Stimulated activated CD8-positive, alpha-beta memory T cell treated with anti-CD3 and anti-CD28 coated beads, Interleukin-15, amount 100 ng/mL, for 24 hours (primary cell): ENCODE measurements at places on chromosomes 1 and 21.

DNA sequence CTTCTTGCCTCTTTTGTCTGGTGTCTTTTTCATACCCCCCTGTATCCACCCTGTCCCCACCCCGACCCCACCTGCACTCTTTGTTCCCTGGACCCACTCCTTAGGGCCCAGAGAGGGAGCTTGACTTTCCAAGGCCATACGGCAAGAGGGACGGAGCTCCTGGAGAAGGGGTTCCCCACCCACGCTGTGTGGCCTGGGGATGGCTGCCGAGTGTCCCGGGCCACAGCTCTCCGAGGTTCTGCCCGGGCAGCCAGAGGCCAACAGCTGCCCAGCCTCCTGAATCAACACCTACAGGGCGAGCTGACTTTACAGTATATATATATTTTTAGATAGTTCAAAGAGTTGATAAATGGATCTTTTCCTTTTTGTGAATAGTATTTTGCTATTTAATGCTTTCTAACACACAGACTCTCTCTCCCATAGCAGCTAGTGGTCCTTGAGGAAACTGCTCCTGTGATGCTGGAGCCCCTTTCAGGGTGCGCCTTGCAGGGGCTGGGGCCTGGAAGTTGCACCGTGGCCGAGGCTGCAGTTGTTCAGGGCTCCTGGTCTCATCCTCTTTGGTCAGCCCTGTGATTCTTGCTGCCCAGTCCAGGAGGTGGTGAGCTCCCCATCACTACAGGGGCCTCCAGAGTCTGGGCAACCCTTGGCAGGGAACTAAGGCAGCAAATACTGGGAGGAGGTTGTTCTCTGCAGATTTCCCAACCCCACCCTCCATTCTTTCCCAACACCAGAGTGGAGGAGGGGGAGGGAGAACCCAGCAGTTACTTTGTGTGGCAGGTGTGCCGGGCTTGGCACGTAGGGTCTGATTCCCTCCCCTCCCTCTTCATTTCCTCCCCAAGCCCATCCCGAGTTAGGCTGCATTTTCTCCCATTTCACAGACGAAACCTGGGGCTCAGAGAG lies 321.6 kb downstream of the PTPRU start:
- DNase-seq = no peak

- DNase-seq = no peak
Measured at GRCh38 chr1:240621249-240621648, 9.3 kb upstream of the GREM2 start.

GRCh38 chr1:114097109-114097508 lies 56.6 kb downstream of the SYT6 start:
- no peak for DNase-seq

DNA sequence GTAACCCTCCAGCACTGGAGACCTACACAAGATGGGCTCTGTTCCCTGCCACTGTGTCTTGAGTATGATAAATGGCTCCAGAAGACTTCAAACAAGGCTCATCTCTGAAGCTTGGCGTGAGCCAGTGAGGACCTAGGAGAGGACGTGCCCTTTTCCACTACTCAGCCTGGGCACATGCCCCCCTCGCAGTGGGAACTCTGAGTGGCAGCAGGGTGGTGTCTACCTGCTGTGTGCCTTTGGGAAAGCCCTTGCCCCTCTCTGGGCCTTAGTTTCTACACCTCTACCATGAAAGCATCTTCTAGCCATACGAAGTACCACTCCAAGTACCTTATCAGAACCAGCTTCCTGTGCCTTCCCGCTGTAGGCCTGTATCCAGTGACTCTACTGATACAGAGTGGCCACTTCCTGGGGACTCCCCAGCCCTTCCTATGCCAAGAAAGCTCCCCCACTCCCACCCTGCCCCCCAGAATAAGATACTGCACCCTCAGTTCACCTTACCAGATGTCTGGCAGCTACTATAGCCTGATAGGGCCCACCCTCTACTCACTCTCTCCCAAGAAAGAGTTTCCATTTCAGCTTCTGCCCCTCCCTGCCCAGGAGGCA lies 3.1 kb upstream of the MOB3C start:
- DNase-seq = no peak

- no peak for DNase-seq
Measured at GRCh38 chr21:32909393-32909792, 116.3 kb upstream of the OLIG2 start.

GRCh38 chr1:244659694-244660093 lies 6.8 kb downstream of the DESI2 start:
- no peak for DNase-seq

GRCh38 chr1:16989676-16990391 lies 9.4 kb upstream of the MFAP2 start:
- no peak for DNase-seq

DNA sequence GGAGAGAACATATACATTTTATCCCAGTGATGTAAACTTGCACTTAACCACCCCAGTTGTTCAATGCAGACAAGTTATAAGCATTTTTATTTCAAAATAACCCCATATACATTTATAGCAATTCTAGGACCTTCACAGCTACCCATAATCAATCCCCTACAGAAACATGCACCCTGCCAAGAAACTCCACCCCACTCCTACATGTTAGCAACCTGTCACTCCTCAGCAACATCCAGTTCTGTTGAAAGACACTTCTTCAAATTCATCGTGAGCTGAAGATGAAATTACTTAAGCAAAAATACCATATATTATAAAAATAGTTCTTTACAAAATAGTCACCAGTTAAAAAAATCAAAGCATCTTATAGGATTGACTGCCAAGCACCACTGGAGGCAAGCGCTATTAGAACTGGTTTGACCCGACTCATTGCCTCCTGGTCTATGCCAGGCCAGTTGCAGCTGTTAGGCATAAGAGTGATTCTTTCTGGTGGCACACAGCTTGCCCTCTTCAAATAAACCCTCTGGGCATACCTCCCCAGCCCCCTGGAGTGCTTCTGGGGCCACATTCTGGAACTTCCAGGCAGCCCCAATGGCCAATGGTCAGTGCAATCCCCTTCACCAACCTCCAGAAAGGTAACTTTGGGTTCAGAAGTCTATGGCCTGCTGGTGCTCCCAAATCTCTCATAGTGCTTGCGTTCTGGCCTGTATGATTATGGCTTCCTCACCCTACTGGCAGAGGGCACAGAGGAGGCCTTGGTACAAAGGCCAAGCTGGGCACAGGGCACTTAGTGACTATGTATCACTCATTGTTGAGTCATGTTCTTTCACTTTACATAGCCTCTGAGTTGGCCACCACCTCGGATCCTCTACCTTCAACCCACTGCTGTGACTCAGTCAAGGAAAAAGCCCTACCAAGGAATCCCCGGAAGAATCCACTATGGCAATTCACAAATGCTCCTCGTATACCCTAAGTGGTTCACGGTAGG lies 72.2 kb upstream of the RALGPS2 start:
- no peak for DNase-seq

- DNase-seq = no peak
Measured at GRCh38 chr1:79497193-79497773, 490.8 kb upstream of the ADGRL4 start.

DNA sequence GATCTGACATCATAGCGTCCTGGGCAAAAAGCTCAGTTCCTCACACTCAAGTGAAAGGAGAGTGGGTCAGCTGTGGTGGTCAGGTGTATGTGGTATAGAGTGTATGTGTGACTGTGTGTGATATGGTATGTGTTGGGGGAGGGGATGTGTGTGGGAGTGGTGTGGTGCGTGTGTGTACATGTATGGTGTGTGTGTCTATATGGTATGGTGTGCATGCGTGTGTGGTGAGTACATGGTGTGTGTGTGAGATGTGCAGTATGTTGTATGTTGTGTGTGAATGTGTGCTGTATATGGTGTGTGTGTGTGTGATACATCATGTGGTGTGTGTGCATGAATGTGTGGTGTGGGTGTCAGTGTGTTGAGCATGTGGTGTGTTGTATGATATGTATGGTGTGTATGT lies 20.9 kb downstream of the FAM3B start:
- DNase-seq = no peak

- no peak for DNase-seq
Measured at GRCh38 chr1:61620536-61620935, 104.4 kb downstream of the TM2D1 start.

GRCh38 chr1:202264300-202264699 lies 70.7 kb downstream of the LGR6 start:
- no peak for DNase-seq

- DNase-seq = no peak
Measured at GRCh38 chr1:168589167-168589566, 12.8 kb downstream of the XCL1 start.

- DNase-seq = no peak
Measured at GRCh38 chr1:10968411-10968826, 44.0 kb upstream of the TARDBP start.

DNA sequence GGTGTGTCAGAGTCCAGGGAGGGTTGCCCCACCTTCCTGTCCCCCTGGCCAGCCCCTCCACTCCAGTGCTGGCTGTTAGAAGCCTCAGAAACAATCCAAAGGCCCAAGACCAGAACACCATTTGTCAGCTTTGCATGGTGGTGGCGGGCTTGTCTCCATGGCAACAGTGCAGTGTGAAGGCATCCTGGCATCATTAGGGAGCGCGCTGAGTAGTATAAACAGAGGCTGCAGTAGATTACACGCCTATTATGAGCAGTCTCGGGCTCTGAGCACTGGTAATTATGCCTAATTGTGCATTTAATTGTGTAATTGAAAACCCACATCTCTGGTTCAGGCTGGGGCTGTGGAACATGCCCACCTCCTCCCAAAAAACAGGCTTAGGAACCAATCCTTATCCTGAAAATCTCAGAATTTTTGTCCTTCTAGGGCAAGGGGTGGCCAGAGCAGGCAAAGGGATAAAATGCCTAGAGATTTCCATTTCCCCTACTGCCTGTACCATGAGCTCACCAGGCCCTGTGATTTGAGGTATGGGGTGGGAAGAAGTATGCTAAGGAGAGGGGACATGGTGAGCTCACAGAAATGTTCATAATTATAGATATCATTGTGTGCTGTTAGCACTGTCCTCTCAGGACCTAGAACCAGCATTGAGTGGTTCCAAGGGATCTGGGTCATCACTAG lies 11.7 kb downstream of the NKAIN1 start:
- DNase-seq = no peak

DNA sequence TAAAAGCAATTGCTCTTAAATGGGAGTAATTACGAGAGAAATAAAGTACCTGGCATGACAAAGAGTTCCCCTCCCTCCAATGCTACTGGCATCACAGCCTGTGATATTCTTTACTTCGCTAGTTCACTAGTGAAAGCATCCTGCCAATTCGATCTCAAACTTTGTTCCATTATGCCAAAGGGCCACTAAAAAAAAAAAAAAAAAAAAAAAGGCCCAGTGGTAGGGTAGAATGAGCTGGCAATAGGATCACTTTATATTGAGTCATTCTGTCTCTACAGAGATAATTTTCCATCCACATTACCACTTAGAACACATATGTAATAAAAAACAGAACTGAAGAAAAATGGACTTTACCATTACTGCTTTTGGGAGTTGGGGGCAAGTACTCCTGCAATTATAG lies 11.2 kb downstream of the PUM1 start:
- DNase-seq = no peak

- no peak for DNase-seq
Measured at GRCh38 chr1:160859166-160859565, 3.5 kb downstream of the CD244 start.

- no peak for DNase-seq
Measured at GRCh38 chr1:40648928-40649591, 16.4 kb downstream of the RIMS3 start.

GRCh38 chr1:150544204-150544603 lies 5.0 kb upstream of the ADAMTSL4 start:
- DNase-seq = no peak

GRCh38 chr1:208423526-208423925 lies 179.3 kb upstream of the PLXNA2 start:
- no peak for DNase-seq

DNA sequence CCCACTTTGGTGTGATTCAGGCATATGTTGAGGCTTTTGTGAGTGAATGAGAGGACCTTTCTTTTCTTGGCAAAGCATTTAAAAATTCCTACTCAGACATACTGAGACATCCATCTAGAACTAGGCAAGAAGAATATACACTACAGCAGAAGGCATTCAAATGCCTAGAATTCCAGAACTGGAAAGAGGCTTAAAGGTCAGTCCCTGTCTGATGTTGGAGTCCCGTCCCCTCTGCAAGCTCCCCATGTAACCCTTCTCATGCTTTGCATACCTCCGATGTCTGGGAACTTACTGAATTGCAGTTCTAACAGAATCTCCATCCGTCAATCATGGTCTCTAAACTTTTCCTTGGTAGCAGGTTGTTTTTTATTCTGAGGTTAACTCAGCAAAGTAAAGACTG lies 152.9 kb downstream of the ATP6V1G3 start:
- no peak for DNase-seq

GRCh38 chr1:20729155-20729931 lies 3.2 kb downstream of the SH2D5 start:
- DNase-seq = no peak

DNA sequence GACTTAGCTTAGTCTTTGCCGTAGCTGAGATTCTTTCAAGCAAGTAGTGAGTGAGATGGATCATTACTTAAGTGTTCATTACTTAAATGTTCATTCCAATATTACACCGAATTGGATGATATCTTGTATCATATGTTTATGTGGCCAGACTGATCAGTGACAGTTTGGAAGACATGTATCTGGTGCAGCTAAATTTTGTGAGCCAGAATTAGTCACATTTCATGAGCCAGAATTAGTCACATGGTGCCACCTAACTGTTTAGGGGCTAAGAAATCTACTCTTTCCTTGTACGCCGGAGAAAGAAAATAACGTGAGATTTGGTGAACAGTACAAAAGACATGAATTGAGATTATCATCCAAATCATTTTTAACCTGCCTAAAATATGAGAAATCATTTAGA lies 355.6 kb downstream of the USP25 start:
- no peak for DNase-seq

- no peak for DNase-seq
Measured at GRCh38 chr1:108843390-108844137, 13.3 kb downstream of the AKNAD1 start.

- no peak for DNase-seq
Measured at GRCh38 chr1:6279613-6280383, 18.9 kb upstream of the GPR153 start.

- no peak for DNase-seq
Measured at GRCh38 chr1:225545649-225546048, 107.3 kb downstream of the ENAH start.

GRCh38 chr1:36831186-36831810 lies 203.0 kb downstream of the GRIK3 start:
- no peak for DNase-seq

DNA sequence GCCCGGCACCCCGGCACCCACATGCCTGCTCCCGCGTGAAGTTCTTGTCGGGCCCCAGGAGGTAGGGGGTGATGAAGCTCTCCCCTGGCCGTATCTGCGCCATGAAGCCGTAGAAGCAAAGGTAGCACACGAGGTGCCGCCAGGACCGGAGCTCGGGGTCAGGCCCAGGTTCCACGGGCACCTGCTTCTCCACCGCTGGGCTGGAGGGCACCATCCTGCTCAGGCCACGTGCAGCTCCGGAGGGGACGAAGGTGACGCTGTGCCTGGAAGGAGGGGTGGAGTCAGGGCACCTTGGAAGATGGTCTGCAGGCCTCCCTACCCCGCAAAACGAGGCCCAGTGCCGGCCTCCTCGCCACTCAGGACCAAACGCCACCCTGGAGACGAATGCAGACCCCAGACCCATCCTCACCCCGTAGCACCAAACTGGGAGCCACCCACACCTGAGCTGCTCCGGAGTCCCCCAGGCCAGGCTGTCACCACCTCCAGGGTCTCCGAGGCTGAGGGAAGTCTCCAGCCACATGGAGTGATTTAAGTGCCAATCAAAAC lies 4.4 kb downstream of the SLC19A1 start:
- no peak for DNase-seq

- no peak for DNase-seq
Measured at GRCh38 chr1:227072991-227073390, 132.9 kb downstream of the COQ8A start.
